Left ventricle myocardium inferior (tissue), 1 donor: ENCODE measurements at places on chromosomes 13 and 19. TPM values are rescaled to one million over a fixed set of nuclear protein-coding genes. Genes with fewer than 3 reads are reported as not detected.

The ZNF837 gene
- total RNA-seq: 0.19 TPM

- peaks cover 86% of the 10 kb centered on the region for H3K4me1 ChIP-seq
- peak overlapping the region; percentile 97 for H3K27ac ChIP-seq
- H3K36me3 ChIP-seq: no peaks in the 10 kb centered on the region
- peak overlapping the region; percentile 89 for H3K4me3 ChIP-seq
- DNase-seq: no peak
Observed at GRCh38 chr19:3370214-3370720, 3.9 kb downstream of the NFIC start.

GRCh38 chr19:18208098-18208951, 4.5 kb upstream of the RAB3A start:
- H3K4me3 ChIP-seq: no peak overlapping the region
- H3K4me1 ChIP-seq: peaks cover 28% of the 10 kb centered on the region
- H3K36me3 ChIP-seq: no peaks in the 10 kb centered on the region
- H3K27me3 ChIP-seq: peaks cover 14% of the 10 kb centered on the region

DNA sequence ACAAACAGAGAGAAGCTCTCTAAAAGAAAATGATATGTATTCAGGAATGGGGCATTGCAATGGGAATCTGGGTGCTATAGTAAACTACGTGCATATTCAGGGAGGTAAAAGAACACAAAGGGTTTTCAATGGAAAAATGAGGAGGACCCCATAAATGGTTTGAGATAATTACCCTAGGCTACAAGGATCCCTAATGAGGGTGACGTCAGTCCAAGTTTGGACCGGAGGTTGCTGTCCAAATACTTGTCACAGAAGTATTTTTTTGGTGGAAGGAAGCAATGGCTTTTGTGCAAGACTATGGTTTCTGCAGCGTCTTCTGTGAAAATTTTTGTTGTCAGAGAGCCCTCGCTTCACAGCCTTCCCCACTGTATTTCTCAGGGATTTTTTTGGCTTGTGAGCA, 995 bp upstream of the CEACAM18 start:
- no peaks in the 10 kb centered on the region for H3K4me1 ChIP-seq
- peaks cover 87% of the 10 kb centered on the region for H3K27me3 ChIP-seq
- no peak overlapping the region for H3K4me3 ChIP-seq
- H3K36me3 ChIP-seq: no peaks in the 10 kb centered on the region
- no peak for DNase-seq

GRCh38 chr19:47697863-47698609, 15.2 kb upstream of the EHD2 start:
- DNase-seq: peak; percentile 73
- H3K4me1 ChIP-seq: peaks cover 8% of the 10 kb centered on the region
- H3K4me3 ChIP-seq: no peak overlapping the region
- H3K27me3 ChIP-seq: no peaks in the 10 kb centered on the region

DNA sequence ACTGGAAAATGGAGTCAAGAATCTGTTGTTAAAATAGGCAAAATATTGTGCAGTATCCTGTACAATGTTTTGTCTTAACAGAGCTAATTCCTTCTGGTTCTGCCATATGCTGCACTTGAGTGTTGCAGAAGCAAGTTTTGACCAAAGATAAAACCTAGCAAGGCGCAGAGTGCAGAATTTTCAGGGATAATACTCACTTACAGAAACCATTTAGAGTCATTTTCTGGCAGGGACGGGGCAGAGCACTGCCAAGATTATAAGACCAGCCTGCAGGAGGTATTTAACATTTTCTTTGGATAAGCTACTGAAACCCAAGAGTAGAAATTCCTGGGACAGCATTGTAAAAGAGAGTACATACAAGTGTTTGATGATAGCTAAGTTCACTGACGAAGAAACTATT, 159.5 kb upstream of the EDNRB start:
- DNase-seq: no peak
- no peaks in the 10 kb centered on the region for H3K27me3 ChIP-seq
- no peaks in the 10 kb centered on the region for H3K36me3 ChIP-seq
- no peak overlapping the region for H3K4me3 ChIP-seq
- no peaks in the 10 kb centered on the region for H3K4me1 ChIP-seq

DNA sequence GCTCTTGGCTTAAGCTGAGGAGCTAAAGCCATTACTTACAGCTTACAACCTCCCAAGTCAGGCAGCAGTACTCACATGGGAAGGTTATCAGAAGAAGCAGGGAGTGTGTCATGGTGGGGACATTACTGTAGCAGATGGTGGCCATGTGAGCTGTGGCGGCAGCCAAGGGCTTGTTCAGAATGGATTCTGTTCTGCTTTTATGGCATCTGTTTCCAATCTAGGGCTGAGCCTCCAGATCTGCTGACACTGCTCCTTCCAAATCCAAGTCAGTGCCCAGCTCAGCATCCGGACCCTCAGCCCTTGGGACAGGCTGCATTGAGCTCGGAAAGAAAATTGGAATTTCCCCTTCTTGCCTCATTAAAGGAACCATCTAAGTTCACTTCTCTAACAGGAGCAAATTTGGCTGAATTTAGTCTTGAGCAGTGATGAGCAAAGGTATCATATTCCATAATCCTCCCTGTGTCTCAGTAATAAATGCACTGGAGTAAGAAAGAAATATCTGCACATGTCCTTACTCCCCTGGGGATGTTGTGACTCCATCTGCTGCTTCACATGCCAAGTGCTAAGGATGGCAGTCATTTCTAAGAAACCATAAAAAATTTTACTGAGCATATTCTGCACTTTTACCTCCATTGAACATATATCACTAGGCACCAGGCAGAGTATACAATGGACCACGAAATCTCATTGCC, 73.9 kb downstream of the KCTD12 start:
- DNase-seq: peak; percentile 75
- no peak overlapping the region for H3K4me3 ChIP-seq
- no peaks in the 10 kb centered on the region for H3K36me3 ChIP-seq

DNA sequence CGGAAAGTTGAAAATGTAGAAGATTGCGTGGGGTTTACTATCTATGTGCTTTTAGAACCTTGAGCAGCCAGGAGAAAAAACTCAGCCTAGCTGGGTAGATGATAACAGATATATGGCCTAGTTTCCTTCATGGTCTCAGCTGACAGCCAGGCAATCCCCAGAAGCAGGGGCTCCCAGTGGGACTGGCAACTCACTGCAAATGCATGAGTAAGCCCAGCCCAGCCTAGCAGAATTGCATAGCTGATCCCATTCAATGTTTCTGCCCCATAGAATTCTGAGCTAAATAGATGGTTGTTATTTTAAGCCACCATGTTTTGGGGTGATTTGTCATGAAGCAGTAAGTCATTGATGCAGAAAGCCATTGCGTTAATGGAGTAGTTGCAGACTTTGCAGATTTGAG, 108.5 kb downstream of the ERCC5 start:
- no peak overlapping the region for H3K27ac ChIP-seq
- H3K27me3 ChIP-seq: peaks cover 5% of the 10 kb centered on the region
- H3K4me1 ChIP-seq: no peaks in the 10 kb centered on the region
- no peak overlapping the region for H3K4me3 ChIP-seq

The KASH5 gene
- not detected for total RNA-seq

DNA sequence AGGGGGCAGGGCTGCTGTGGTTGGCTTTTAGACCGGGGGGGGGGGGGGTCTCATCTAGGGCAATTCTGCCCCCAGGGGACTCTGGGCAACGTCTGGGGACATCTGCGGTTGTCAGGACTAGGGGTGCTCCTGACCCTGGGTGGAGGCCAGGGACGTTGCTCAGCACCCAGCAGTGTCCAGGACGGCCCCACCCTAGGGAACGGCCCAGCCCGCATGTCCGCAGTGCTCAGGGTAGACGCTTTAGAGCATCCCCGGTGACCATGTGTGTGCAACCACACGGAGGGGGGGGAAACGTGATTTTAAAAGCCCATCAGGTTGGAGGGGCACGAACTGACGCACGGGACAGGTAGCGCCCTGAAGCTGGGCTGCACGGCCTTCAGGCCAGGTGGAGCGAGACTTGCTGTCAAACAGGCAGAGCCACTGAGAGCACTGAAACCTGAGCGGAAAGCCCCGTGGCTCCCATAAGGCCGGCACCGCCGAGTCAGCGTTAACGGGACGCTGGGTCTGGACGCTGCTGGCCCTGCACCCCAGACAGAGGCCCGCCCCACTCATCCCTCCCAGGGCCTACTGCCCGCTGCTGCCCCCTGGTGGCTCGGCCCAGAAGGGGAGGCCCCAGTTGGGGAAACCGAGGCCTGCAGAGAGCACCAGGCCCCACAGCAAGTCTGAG, 8.3 kb downstream of the CACTIN start:
- peaks cover 36% of the 10 kb centered on the region for H3K36me3 ChIP-seq
- peaks cover 17% of the 10 kb centered on the region for H3K4me1 ChIP-seq
- H3K27me3 ChIP-seq: no peaks in the 10 kb centered on the region
- peak; percentile 71 for DNase-seq
- peak overlapping the region; percentile 78 for H3K27ac ChIP-seq
- H3K4me3 ChIP-seq: peak overlapping the region; percentile 53

The SPACA4 gene
- not detected for total RNA-seq

The C1QTNF9B gene
- 2.1 TPM for total RNA-seq

GRCh38 chr13:56563663-56564062, 577.1 kb upstream of the PRR20A start:
- no peaks in the 10 kb centered on the region for H3K27me3 ChIP-seq
- H3K4me1 ChIP-seq: no peaks in the 10 kb centered on the region
- no peak for DNase-seq

The TNFSF9 gene
- total RNA-seq: 0.38 TPM

DNA sequence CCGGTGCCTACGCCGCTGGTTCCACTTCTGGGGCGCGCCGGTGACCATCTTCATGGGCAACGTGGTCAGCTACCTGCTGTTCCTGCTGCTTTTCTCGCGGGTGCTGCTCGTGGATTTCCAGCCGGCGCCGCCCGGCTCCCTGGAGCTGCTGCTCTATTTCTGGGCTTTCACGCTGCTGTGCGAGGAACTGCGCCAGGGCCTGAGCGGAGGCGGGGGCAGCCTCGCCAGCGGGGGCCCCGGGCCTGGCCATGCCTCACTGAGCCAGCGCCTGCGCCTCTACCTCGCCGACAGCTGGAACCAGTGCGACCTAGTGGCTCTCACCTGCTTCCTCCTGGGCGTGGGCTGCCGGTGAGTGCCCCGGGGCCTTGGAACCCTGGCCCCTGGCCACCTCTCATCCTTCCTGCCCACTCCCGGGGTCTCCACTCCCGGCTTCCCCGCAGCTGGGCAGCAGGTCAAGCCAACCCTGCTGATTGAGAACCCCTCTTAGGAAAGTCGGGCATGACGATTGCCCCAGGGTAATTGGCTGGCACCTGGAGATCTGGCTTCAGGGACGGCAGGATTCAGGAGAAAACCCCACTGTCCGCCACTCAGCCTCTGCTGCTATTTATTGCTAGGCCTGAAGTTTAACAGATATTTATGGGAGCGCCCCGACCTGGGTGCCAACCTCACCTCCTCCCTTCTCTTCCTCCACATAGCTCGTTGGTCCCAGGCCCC, 39.1 kb downstream of the TRPM4 start:
- peaks cover 32% of the 10 kb centered on the region for H3K4me1 ChIP-seq
- no peaks in the 10 kb centered on the region for H3K27me3 ChIP-seq
- peaks cover 75% of the 10 kb centered on the region for H3K36me3 ChIP-seq

The MCEMP1 gene
- total RNA-seq: 0.60 TPM
